ENCODE measurements at places on chromosomes 6 and 20.

DNA sequence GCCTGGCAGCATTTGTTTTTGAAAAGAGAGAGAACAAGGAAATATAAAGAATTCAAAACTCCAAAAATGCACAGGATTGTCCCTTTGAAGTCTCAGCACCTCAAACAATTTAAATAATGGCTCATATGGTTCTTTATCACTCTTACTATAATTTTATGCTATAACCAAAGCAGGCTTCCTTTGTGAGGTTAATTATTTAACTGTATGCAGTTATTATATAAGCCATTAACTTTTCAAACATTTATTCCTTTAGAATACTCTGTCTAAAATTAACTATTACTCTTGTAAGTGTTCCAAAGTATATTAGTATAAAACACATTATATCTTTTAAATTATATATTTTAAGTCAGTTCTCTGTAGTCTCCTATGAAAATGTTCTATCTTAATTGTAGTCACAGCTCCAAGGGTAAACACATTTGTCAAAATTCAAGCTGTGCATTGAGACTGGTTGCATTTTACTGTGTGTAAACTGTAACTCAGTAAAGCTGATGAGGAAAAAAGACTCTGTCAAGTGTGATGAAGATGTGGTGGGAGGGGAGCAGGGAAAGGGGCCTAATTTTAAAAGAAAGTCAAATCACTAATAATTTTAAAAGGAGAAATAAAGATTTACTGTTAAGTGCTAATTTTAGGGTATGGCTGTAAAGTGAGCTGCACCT, 20.0 kb upstream of the PLAGL1 start:
- no peak for DNase-seq

- no peak for DNase-seq
Measured at GRCh38 chr6:35723587-35723986, 13.2 kb upstream of the ARMC12 start.

DNA sequence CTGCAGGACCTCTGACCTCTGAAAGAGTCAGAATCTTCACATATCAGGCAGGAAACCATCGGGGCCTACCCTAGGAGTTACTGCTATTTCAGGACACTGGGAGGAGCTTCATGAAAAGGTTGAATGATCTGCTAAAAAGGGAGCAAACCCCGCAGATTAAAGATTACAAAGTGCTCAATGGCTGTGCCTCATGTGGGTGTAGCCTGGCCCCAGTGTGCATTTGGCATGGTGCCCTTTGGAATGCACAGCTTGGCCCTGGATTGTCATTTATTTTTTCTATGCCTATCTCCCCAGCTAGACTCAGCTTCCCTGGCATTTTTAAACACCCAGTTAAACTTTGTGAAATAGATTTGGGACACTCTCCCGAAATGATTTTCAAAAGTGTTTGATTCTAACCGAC, 368.5 kb upstream of the SPTLC3 start:
- no peak for DNase-seq

DNA sequence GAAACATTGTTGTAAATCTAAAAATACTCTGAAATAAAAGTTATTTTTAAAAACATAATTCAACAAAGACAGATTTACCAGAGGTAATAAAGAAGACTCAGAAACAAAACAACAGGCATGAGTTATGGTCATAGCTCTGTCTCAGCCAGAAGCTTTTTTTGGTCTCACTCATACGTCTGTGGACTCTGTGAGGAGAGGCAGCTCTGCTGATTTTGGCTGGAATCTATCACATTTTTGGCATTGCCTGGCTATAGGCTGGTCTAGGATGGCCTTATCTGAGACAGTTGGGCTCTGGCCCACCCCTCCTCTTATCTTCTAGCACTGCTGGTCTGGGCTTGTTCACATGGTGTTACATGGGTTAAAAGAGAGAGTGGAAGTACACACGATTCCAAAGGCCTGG, 514.0 kb upstream of the BTBD3 start:
- DNase-seq: no peak

DNA sequence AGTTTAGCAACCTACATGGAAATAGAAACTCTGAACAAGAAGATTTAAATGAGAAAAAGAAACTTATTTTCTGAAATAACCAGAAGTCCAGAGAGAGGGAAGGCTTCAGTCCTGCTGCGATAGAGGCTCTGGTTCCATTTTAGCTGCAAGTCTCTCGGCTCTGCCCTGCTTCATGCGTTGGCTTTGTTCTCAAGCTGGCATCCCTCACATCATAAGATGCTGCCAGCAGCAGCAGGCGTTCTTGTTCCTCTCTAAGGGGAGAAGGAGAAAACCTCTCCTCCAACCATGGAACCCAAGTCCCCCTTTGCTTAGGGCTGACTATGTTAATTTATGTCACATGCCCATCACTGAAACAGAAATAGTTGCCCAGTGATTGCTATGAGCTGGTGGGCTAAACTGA, 46.4 kb upstream of the PMEPA1 start:
- DNase-seq: no peak

GRCh38 chr20:9838035-9838377, 870 bp downstream of the PAK5 start:
- no peak for DNase-seq

DNA sequence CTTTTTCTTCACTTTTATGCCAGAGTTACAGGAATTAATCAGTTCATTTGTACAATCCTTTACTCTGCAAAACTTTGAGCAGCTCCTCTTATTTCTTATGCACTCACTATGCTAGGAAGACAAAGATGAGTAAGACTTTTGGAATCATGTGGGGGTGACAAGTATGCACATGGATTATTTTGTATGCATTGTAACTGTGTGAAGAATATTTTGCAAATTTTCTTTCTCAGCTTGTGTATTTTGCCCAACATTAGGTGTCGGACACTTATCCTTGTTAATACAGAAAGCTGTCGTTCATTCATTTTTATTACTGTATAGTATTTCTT, 88.6 kb downstream of the PPP1R14C start:
- DNase-seq: no peak

DNA sequence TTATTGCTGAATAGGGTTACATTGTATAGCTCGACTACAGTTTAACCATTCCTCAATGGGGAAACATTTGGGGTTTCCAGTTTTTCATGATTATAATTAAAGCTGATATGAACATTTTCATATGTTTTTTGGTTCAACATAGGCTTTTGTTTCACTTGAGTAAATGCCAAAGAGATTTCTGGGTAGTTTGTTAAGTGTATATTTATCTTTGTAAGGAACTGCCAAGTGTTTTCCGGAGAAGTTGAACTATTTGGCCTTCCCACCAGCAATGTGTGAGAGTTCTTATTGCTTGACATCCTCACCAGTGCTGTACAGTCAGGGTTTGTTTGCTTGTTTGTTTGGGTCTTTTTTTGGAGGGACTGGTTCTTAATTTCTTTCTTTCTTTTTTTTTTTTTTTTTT, 83.7 kb upstream of the RALY start:
- no peak for DNase-seq

GRCh38 chr6:140253096-140253495, 878.6 kb upstream of the CITED2 start:
- DNase-seq: no peak

DNA sequence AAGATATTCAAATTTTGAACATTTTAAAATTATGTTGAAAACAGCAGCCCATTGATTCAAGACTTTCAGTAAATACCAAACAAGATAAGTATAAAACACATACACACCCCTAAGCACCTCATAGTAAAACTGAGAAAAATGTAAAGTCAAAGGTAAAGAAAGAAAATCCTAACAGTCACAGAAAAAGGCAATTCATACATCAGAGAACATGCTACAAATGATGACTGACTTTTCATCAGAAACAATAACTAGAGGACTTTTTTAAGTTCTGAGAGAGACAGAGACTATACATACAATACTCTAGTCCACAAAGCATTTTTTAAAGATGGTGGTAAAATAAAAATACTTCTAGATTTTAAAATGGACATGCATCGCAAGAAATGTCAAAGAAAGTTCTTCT, 111.0 kb downstream of the PFDN4 start:
- no peak for DNase-seq

GRCh38 chr6:38715016-38715689, at the start of gene DNAH8:
Gene DNAH8 (plus strand): TSS chr6:38715311. CDS start chr6:38722810, 7,499 bp downstream.
- DNase-seq: no peak

DNA sequence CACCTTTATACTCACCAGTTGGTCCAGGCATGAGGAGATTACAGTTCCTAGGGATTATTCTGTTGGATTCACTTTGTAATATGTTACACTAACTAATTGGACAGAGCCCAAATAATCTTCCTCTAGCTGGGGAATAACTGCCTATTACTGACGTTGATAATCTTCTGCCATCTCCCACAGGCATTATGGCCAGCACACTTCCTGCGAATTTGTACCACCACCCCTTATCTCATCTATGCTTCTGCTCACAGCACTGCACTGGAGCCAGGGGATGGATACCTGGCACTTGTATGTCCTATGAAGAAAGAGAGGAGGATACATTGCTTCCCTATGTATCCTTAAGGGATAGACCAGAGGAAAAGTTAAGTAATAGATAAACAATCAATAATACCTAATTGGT, 494.8 kb upstream of the MAN1A1 start:
- DNase-seq: no peak

GRCh38 chr6:79208816-79209215, 25.7 kb downstream of the HMGN3 start:
- no peak for DNase-seq

DNA sequence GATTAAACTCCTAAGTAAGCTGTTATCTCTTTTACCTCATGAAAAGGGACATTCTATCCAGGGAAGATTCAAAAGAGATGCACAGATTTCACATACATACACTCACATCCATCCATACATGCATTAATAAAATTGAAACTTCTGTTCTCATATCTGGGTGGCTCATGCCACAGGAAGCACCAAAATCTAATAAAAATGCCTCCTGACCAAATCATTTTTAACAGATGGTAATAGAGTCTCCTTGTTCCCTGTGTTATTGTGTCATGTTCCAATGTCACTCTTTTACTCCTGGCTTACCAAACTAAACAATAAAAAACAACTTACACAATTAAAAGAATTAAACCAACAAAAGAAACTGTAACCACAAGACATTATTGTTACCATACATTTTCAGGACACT, 742.1 kb upstream of the MANEA start:
- no peak for DNase-seq

DNA sequence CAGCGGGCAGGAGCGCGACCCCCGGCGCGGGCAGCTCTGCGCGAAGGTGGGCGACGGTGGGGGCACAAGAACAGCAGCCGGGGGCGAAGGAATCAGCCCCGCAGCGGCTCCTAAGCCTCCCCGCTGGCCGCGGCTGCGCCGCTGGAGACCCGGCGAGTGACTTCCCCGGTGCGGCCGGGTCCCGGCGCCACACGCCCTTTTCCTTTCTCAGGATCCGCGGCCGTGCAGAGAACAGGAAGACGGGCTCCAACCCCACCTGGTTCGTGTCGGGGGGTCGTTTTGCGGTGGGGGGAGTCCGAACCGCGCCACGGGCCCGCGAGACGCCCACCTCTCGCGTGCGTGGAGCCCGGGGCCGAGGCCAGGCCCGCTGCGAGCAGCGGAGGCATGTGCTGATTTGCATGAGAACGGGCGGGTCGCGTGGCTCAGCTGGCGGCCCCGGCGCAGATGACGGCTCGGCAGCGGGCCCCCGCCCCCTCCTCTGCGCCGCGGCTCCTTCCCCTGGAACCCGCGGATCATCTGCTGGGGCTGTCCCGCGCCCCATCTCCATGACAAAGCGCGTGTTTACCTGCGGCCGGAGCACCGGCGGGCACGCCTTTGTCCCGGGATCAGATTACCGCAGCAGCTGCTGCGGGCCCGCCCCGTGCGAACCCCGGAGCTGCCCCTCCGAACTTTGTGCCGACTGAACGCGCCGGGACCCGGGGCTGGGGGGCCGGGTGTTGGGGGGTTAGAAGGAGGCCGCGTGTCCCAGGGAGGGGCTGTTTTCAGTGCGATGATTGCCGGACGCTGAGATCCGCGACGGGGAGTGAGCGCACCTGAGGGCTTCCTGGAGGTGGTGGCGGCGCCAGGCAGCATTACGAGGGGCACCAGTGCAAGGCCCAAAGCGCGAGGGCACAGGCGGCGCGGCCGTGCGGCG, 4.9 kb upstream of the DLL1 start:
- DNase-seq: peak; percentile 54

GRCh38 chr6:153056308-153056707, 53.8 kb upstream of the MTRF1L start:
- no peak for DNase-seq

DNA sequence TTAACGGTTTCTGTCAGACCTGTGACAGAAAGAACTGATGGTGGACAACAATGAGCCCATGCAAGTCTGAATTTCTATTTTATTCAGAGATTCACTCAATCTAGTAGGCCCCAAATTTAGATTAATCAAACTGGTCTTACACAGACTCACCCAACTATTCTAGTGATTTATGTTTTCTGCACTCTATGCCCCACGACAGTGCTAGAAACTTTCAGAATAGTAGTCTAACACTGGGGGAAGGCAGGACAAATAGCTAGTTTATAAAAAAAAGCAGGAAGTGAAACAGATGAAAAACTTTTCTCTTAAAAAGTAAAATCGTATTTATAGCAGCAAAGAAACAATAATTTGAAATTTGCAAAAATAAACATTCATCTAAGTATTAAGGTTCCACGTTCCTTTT, 5.0 kb downstream of the TCP11 start:
- no peak for DNase-seq

- DNase-seq: no peak
Measured at GRCh38 chr6:82270881-82271635, 23.5 kb upstream of the IBTK start.
